ENCODE measurements at places on chromosomes 12 and 14. TPM values are rescaled to one million over a fixed set of nuclear protein-coding genes. Genes with fewer than 3 reads are reported as not detected.

DNA sequence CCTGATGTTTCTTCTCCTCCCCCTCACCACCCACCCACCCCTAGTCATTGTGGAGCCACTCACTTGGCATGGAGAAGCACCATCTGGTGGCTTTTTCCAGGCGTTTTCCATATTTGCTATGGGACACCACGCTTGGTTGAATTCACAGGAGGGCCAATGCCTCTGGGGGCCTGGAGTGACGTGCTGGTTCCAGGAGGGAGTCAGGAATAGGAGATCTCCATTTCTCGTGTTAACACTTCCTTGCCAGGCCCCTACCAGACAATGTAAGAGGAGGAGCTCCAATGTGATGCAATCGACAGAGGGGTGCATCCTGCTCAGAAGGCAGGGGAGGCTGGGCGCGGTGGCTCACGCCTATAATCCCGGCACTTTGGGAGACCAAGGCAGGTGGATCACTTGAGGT is 21.6 kb upstream of the TESC start:
- DNase-seq = no peak

DNA sequence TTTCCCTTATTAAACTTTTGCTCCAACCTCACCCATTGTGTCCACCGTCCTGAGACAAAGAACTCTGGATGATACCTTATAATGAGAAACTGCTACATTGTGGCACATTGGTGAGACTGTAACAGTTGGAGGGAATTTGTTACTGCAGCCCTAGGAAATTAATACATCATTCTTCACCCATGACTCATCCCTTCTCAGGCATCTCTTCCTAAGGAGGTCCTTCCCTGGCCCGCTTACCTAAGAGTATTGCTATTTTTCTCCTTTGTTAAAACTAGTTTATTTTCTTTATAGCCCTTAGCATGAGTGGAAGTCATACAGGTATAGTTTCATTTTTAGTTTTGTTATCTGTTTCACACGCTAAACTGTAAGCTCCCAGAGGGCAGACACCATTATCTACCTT is 87.1 kb downstream of the TMEM260 start:
- no peak for DNase-seq

DNA sequence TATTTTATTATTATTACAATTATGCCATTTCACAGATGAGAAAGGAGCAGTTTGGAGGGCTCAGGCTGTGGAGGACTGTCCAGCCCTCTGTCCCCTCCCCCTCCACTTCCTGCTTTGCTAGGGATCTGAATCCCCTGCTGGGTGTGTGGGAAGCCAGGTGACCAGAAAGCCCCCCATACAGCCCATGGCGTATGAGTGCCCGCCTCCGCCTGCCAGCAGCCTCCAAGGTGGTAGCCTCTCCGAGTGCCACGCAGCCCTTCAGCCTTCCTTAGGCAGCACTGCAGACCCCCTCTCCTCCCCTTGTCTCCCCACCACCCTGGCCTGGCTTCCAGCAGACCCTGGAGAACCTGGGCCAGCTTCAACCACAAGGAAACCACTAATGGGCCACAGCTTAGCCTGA is 12.6 kb downstream of the DTX1 start:
- DNase-seq = no peak

- peak; percentile 59 for DNase-seq
Measured at GRCh38 chr12:121871467-121871866, 12.8 kb upstream of the HPD start.

DNA sequence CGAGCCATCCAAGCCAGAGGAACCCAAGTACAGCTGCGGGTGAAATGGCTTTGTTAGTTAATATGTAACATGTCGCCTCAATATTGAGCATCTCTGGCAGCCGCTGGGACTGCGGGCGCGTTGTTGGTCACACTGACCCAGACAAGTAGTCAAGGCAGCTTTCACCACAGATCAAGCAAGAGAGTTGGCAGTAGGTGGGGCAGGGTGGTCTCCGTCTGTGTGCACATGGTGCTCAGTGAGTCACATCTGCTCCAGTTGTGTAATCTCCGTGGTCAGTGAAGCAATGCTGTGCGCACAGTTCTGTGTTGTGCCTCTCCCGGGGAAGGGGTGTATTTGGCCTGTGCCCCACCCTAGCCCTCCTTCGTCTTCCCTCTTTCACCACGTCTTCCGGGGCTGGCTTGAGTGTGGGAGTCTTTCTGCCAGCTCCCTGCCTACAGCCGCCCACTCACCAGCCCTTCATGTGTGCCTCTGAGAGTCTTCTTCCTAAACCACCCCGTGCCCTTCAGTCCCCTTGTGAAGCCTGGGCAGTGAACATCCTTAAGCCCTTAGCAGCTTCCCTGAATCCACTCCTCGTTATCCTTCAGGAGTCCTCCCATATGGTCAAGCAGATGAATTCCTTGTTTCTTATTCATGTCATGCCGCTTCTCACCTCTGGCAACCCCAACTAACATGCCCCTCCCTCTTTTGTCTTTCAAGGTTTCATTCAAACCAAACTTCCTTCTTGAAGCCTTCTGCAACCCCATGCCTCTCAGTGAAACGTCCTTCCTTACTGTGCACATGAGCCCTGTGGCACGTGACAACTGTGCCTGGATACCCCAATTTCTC is 242.1 kb downstream of the CACNA1C start:
- DNase-seq = no peak

DNA sequence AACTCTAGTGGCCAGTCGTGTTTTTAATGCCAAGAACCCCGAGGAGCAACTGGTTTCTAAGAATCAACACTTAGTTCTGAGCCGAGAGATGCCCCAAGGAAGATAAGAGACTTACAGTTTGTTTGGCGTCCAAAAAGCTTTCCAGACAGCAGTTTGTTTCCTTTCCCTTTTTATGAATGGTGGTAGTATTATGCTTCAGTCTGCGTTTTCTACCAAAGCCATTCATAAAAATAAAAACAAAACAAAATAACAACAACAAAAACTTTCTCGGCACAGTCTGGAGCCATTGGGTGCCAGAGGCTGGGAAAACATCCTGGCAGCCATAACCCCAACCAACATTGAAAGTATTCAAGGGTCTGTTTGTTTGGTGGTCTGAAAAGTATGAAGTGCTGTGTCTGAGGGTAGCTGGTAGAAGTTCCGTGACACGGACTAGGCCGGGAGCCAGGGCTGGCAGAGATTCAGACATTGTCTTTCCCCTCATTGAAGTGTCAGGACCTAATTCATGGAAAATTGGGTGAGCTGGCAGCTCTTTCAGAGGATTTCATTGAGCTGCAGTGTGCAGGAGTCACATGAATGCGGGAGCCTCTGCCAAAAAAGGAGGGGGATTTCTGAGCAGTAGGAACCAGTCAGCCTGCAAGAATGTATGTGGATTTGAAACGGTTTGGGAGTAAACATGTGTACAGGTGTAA is 124.2 kb downstream of the HMGA2 start:
- DNase-seq = peak; percentile 29

Gene SLC38A4
- total RNA-seq = not detected

DNA sequence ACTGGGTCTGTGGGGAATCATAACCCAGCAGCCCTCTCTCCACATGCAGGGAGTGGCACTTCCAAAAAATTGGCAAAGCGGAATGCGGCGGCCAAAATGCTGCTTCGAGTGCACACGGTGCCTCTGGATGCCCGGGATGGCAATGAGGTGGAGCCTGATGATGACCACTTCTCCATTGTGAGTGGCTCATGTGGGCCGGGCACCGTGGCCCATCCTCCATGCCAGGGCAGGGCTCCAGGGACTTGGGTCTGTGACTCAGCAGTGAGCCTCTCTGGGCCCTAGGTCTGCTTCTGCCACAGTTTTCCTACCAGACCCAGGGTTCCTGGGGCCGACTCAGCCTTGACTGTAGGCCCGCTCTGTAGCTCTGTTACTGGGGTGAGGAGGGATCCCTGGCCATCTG is 2.2 kb downstream of the NPFF start:
- no peak for DNase-seq

Gene TAS2R10
- total RNA-seq = 0.27 TPM

GRCh38 chr12:46379352-46379751 is 6.8 kb upstream of the SLC38A2 start:
- DNase-seq = no peak

GRCh38 chr12:109036975-109037374 is 15.4 kb upstream of the USP30 start:
- no peak for DNase-seq

Gene GPR68
- 0.81 TPM for total RNA-seq

DNA sequence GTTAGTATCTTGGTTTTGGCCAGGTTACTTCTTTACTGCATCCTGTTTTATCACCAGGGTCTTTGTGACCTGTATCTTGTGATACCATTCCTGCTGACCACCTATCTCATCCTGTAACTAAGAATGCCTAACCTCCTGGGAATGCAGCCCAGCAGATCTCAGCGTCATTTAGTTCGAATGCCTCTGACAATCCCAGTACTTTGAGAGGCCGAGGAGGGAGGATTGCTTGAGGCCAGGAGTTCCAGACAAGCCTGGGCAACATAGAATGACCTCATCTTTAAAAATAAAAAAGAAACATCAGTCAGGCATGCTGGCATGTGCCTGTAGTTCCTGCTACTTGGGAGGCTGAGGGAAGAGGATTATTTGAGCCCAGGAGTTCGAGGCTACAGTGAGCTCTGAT is 206.5 kb downstream of the SUDS3 start:
- no peak for DNase-seq

DNA sequence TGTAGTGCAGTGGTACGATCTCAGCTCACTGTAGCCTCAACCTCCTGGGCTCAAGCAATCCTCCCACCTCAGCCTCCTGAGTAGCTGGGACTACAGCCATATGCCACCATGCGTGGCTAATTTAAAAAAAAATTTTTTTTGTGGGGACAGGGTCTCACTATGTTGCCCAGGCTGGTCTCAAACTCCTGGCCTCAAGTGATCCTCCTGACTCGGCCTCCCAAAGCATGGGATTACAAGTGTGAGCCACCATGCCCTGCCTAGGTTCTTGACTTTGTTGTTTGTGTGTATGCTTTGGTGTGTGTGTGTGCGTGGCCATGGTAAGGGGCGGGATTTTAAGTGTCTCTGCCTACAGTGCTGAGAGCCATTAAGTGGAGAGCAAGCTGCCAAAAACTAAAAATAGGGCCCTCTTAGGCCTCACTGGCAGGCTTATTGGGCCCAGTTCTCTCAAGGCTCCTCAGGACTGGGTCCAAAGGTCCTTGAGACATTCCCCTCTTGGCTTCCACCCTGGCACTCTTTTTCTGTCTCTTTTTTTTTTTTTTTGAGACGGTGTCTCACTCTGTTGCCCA is 5.1 kb downstream of the COX14 start:
- DNase-seq = no peak

DNA sequence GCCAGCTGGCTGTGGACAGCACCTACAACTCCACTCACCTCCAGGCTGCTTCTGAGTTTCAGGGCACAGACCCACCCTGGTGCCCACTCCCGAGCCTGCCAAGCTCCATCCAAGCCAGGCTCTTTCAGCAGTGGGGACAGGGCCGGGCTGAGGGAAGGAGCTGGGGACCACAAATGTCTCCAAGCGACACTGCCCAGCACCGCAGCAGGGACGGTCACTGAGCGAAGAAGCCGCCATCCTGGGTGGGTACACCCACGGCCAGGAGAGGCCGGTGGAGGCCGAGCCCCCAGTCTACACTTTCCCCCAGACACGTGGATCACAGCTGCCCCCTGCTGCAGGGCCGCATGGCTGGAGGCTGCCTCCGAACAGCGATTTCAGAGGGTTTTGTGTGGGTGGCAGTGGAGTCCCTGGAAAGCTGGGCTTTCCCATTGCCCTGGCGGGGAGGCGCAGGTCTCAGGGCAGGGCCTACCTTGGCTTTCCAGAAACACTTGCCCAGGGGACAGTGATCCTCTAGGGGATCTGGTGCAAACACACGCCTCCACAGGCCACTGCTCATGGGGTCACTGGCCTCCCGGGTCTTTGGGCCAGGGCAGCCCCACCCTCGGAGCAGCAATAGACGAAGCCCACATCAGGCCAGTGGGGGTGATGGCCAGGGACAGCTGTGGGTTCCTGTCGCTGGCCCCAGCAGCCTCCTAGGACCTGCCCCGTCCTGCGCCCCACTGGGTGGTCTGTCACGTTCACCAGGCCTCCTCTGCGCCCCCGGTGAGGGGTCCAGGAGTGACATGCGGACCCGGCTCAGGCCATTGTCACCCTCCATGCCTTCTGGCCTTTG is 1.2 kb upstream of the GPR132 start:
- DNase-seq = no peak

GRCh38 chr12:114882083-114882482 is 198.1 kb upstream of the TBX3 start:
- DNase-seq = no peak

- DNase-seq = no peak
Measured at GRCh38 chr12:117680312-117680711, 288.5 kb downstream of the KSR2 start.

GRCh38 chr12:76945867-76946266 is 67.0 kb upstream of the CSRP2 start:
- DNase-seq = no peak

Gene PARP2
- total RNA-seq = 8.3 TPM

Gene MYF5
- not detected for total RNA-seq

DNA sequence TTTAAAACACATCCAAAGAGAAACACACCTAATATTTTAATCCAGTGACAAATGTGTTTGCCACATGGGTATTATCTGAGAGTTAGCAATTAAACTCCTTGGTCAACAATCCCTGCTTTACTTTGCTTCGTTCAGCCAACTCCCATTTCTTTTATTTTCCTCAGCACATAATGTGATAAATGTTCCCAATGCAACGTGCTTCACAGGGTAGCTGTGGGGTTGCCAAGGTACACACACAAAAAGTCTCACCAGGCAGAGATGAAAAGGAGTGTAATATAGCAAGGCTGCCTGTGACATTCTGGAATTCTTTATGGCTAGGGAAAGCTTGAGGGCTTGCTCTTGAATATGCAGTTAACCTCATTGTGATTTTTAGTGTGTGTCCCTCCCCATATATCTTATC is 208.0 kb upstream of the DIO2 start:
- DNase-seq = no peak
